Cerebellar cortex (tissue), 1 donor: ENCODE measurements at places on chromosomes 7 and 10.
A peak's percentile ranks its signal among the peaks of the same experiment; 100 is the strongest.

GRCh38 chr10:31070691-31071090 is 39.0 kb upstream of the ZNF438 start:
- no peak for DNase-seq

DNA sequence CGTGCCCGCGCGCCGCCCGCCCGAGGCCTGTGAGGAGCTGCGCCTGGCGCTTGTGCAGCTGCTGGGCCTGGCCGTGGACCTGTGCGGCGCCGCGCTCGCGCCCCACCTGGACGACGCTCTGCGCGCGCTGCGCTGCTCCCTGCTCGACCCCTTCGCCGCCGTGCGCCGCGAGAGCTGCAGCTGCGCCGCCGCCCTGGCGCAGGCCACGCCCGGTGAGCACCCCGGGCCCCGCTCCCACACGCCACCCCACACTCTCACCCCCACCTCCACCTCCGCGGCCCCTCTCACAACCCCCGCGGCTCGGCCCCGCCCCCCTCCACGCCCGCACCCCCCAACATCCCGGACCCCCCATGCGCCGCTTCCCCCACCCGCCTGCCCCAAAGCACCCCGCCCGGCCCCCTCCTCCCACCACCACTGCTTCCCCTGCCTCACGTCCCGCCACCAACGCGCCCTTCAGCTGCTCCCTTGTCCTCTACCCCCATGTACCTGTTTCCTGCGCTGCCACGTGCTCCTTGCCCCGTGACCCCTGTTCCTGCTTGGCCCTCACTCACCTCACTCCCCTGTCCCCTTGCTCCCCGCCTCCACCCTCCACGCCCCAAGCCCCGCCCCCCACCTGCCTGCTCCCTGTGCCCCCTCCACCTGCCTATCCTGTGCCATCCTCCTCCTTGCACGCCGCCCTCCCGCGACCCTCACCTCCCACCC is at the start of gene PRKAR1B:
TSS of gene PRKAR1B (minus strand) at position 178 of the 702 bp plus-strand sequence. CDS start 15,776 bp downstream, outside the sequence.
- no peak for DNase-seq

- peak; percentile 83 for DNase-seq
These were observed 11.8 kb upstream of the TIAL1 start for GRCh38 chr10:119608316-119609155.

- DNase-seq, result no peak
These were observed 590.9 kb upstream of the ANKRD30A start for GRCh38 chr10:36534471-36535002.

DNA sequence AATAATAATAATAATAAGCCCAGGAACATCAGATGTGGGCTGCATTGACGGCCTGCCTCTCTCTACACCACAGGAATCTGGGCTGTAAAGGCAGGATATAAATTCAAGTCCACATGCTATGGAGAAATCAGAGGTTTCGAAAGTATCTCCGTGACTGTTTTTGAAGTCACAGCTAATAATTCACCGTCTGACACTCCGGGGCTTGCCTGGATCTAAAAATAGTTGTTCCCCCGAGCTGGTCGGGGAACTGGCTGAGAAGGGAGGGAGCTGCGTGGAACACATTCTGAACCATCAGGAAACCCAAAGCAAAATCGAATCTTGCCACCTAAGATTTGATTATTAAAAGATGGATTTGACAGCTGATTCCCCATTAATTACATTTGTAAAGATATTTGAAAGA is 35.4 kb downstream of the KLF6 start:
- no peak for DNase-seq

- DNase-seq, result no peak
These were observed 51.1 kb downstream of the ADRB1 start for GRCh38 chr10:114094795-114095194.

DNA sequence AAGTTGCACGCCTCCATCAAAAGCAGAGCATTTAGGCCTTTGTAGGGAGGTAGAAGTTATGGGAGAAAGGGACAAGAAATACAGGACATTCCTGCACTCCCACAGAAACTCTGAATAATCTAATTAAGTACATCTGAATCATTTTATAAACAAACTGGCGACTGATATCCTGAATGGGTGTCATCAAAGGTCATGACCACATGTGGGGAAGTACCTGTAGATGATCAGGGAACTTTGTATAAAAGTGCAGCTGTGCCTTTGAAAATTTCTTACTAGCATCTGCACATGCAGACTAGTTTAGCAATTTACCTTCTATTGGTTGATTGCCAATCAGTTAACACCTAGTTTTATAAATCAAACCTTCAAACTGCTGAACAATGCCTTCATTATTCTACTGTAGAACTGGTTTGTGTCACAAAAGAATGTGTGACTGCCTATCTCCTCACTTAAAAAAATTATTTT is 17.1 kb downstream of the STEAP4 start:
- DNase-seq, result no peak

DNA sequence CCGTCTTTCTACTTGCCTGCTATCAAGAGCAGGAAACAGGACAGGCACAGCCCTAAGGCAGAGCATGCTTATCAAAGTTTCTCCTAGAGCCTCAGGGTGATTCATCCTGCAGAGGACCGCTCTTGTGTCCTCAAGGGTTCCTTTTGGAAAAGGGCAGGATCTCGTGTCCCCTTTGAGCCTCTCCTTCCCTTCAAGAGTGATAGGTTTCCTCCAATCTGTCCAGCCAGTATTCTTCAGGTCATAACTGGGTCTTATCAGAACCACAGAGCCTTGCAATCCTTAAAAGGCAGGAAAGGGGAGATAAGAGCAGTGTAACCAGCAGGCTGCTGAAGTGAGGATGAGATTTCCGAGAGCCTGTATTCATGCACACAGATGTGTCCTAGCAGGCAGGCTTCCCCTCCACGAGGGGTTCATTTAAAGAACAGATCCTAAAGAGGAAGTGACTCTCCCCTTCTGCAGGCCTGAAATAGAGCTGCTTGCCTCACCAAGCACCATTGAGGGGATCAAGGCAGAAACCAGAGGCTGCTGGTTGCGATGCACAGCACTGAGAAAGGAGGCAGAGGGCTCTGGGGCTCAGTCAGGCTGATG is 90.5 kb upstream of the SVIL start:
- no peak for DNase-seq
